DMS 273 treated with DMSO at 0.1 percent for 48 hours (cell line): ENCODE measurements at places on chromosomes 3 and 15.

- no peak for DNase-seq
Observed at GRCh38 chr3:107977221-107978130, 113.4 kb downstream of the CD47 start.

- no peak for DNase-seq
Observed at GRCh38 chr3:17945018-17945798, 202.8 kb upstream of the TBC1D5 start.

DNA sequence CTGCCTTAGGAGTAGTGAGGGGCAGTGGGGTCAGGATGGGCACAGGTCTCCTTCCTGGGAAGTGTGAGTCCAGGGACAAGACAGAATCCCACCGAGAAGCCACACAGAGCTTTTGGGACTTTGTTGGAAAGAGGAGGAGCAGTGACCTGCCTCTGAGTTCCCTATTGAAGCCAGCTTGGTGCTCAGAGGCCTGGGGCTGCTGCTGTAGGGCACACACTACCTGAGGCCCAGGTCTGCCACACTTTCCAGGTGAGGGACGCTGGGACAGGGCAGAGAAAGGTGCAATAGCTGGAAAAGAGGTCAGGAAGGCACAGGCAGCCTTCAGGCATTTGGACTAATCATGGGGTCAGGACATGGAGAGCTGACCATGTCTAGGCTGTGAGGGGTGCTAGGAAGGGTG, 67.7 kb downstream of the SCN5A start:
- no peak for DNase-seq

- DNase-seq = no peak
Observed at GRCh38 chr15:27820232-27820631, 278.9 kb downstream of the OCA2 start.

DNA sequence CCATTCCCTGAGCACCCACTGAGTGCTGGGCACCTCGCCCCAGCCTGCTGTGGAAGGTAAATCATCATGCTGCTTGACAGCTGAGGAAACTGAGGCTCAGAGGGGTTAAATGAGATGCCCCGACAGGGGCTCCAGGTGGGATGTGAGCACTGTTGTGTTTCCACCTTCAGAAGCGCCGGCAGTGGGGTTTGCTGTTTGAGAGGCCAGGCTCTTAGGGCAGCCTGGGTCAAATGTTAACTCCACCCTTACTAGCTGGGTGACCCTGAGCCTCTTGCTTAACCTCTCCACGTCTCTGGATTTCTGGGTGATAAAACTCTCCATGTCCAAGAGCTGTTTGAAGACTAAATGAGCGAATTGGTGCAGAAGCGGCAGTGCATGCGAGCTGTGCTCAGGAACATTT, 43.1 kb downstream of the FAM3D start:
- no peak for DNase-seq

GRCh38 chr3:23202921-23203707, at the start of gene UBE2E2:
Gene UBE2E2, plus strand, starts transcription at chr3:23203327.
- DNase-seq = no peak

- no peak for DNase-seq
Observed at GRCh38 chr15:57866149-57866736, 159.7 kb downstream of the POLR2M start.
